RPMI7951 (cell line): ENCODE measurements at places on chromosomes 12 and 14. TPM values are rescaled to one million over a fixed set of nuclear protein-coding genes. Genes with fewer than 3 reads are reported as not detected.

Gene SCNN1A
- total RNA-seq = not detected in 2 replicates

- peak; percentile 91 for DNase-seq
Measured at GRCh38 chr14:61145034-61145902, 135.9 kb downstream of the TMEM30B start.

GRCh38 chr12:112881602-112882001 is 25.2 kb upstream of the OAS1 start:
- no peak for DNase-seq

Gene CLEC4C
- total RNA-seq = not detected in 2 replicates

Gene OASL
- 2.9 and 3.0 TPM in 2 replicates for total RNA-seq

Gene TRAFD1
- 17.5 and 17.9 TPM in 2 replicates for total RNA-seq

Gene LMO3
- total RNA-seq = not detected in 2 replicates

DNA sequence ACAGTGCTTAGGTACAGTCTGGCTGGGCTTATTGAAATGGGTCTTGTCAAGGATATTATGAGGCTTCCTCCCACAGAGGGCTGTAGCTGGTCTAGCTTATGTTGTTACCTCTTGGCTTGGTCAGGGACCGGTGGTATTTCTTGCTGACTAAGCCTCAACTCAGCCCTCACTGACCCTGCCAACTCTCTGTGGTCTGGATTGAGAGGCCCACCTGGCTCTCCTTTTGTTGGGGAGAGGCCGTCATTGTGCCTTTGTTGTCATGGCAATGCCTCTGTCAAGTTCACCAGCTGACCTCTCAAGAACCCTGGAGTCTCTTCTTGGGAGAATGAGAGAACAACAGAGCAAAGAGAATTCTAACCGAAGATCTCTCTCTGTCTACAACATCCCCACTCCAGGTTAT is 245.6 kb upstream of the NPAS3 start:
- DNase-seq = peak; percentile 97

Gene IRF2BPL
- 16.6 and 23.2 TPM in 2 replicates for total RNA-seq

- DNase-seq = no peak
Measured at GRCh38 chr14:86790408-86791364, 1202.3 kb downstream of the GALC start.

Gene GLIPR1L1
- not detected in 2 replicates for total RNA-seq

DNA sequence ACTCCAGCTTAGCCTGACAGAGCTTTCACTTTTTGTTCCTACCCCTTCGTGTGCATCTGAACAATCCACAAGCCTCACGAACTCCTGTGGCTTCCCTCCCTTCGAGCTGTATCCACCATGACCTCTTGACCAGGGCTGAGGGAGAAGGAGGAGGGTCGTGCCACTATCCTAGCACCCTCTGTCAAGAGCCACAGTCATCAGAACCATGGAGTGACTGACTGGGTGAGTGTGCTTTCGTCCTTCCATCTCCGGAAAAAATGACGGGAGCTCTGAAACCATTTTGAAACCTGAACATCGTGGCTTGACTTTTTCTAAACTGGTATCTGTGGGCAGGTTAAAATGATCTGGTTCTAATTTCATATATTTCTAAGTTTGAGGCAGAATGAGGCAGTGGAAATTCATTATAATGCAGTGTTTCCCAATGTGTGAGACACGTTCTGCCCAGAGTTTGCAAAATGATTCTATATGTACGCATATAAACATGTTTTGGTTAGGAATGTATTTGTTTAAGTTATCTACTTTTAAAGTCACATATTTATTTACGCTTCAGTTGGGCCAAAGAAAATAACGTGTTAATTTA is 27.0 kb downstream of the IL26 start:
- no peak for DNase-seq

- DNase-seq = no peak
Measured at GRCh38 chr14:89849931-89850330, 104.6 kb downstream of the EFCAB11 start.

Gene GPR84
- total RNA-seq = 0.12 TPM in 1 of 2 replicates, not detected in the other

Gene CAPZA3
- not detected in 2 replicates for total RNA-seq

- no peak for DNase-seq
Measured at GRCh38 chr12:67276421-67276820, 7.3 kb downstream of the CAND1 start.

- no peak for DNase-seq
Measured at GRCh38 chr12:104643093-104643818, 186.5 kb downstream of the CHST11 start.
